WTC11 (cell line): ENCODE measurements at places on chromosomes 4 and X.

GRCh38 chr4:29970626-29971025 is 749.5 kb upstream of the PCDH7 start:
- H3K27me3 ChIP-seq = no peaks in the 10 kb centered on the region
- H3K27ac ChIP-seq = no peak overlapping the region; the same call in 1 of the 2 replicates
- H3K36me3 ChIP-seq = no peaks in the 10 kb centered on the region
- no peak overlapping the region for H3K4me3 ChIP-seq
- no peak for DNase-seq

DNA sequence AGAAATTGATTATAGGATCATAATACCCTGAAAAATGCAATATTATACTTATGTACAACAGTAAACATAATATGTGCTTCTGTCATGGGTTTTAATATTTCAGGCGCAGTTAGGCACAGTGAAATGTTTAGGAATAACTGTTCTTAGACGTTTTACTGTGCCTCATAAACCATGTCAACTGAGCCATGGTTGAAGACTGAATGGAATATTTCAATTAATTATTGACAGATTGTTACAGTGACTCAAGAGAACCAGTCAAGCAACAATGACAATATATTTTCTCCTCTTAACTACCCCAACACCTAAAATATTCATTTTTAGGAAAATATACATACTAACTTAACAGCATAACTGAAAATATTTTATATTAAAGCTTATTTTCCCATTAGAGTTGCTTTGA is 852.7 kb upstream of the FRG1 start:
- H3K27me3 ChIP-seq = no peaks in the 10 kb centered on the region; the same call in 1 of the 2 replicates
- H3K4me3 ChIP-seq = no peak overlapping the region
- peaks cover 27% of the 10 kb centered on the region for H3K4me1 ChIP-seq
- H3K36me3 ChIP-seq = no peaks in the 10 kb centered on the region; the same call in 1 of the 2 replicates
- no peak for DNase-seq

DNA sequence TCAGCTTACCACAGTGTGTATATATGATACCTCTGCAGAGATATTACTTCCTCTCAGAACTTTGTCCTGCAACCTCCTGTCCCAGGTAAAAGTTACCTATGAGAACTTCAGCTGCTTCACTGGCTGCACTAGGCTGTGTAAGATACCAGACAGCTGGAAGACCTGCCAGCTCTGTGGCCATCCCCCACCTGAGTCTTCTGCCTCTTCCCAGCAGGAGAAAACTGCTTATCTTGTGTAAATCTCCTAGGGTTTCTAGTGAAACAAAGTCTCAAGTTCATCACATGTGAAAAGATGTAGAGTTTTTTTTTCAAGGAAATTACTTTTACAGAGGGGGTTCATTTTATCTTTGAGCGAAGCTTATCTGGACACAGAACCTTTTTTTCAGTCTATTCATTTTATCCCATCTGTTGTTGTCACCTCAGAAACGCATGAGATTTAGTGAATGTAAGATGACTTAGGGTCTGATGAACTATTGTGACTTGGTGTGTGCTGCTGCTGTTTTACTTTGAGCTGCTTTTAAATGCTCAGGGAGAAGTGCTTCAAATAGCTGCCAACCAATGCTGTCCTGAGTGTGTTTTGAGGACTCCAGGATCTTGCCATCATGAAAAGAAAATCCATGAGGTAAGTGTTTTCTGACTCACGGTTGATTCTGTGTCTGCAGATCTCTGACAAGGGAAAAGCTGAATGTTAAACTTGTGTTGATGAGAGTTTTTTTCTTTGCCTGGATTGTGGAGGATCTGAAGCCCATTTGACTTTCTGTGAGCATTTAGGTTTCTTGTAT is 187.8 kb downstream of the FRAS1 start:
- H3K27ac ChIP-seq = no peak overlapping the region
- H3K27me3 ChIP-seq = no peaks in the 10 kb centered on the region
- peaks cover 22% of the 10 kb centered on the region for H3K4me1 ChIP-seq
- no peak overlapping the region for H3K4me3 ChIP-seq
- no peak for DNase-seq
- H3K36me3 ChIP-seq = no peaks in the 10 kb centered on the region; the same call in 1 of the 2 replicates

DNA sequence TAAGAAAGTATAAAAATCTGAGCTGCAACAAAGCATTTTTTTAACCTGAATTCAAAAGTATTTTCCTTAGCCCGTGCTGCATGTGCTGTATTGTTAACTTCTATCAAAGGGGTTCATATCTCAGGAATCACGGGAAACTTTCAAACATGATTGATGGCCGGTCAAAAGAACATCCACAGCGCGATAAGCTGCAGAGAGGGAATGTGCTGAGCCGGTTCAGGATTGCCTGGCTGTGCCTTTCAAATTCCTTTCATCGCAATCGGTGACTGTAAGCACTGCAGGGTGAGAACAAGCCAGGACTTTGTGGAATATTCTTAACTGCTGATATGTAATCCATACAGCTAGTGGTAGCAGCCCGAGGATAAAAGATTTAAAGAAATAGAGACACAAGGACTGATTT is 210.9 kb upstream of the NOCT start:
- H3K27me3 ChIP-seq = no peaks in the 10 kb centered on the region
- H3K4me3 ChIP-seq = no peak overlapping the region
- no peaks in the 10 kb centered on the region for H3K36me3 ChIP-seq
- DNase-seq = no peak

DNA sequence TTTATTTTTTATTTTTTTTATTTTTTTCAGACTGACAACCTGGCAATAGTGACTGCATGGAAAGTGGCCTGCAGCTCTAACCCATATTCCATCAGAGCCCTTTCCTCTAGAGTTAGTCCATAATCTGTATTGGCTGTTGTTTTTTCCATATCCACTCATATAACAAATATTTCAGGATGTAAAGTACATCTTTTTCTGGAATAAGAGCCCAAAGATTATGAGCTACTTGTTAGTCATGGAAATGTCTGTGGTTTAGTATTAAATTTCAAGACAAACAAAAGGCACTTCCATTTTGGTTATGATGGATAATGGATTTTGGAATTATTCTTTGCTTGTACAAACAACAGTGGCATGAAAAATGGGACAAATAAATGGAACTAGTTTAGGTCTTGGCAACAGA is 296.0 kb upstream of the HS3ST1 start:
- no peaks in the 10 kb centered on the region for H3K4me1 ChIP-seq
- H3K27me3 ChIP-seq = no peaks in the 10 kb centered on the region
- H3K36me3 ChIP-seq = 0 out of 2 replicates have a peak, but pooled peaks cover 4% of the 10 kb centered on the region
- no peak overlapping the region for H3K4me3 ChIP-seq
- H3K27ac ChIP-seq = no peak overlapping the region
- no peak for DNase-seq

DNA sequence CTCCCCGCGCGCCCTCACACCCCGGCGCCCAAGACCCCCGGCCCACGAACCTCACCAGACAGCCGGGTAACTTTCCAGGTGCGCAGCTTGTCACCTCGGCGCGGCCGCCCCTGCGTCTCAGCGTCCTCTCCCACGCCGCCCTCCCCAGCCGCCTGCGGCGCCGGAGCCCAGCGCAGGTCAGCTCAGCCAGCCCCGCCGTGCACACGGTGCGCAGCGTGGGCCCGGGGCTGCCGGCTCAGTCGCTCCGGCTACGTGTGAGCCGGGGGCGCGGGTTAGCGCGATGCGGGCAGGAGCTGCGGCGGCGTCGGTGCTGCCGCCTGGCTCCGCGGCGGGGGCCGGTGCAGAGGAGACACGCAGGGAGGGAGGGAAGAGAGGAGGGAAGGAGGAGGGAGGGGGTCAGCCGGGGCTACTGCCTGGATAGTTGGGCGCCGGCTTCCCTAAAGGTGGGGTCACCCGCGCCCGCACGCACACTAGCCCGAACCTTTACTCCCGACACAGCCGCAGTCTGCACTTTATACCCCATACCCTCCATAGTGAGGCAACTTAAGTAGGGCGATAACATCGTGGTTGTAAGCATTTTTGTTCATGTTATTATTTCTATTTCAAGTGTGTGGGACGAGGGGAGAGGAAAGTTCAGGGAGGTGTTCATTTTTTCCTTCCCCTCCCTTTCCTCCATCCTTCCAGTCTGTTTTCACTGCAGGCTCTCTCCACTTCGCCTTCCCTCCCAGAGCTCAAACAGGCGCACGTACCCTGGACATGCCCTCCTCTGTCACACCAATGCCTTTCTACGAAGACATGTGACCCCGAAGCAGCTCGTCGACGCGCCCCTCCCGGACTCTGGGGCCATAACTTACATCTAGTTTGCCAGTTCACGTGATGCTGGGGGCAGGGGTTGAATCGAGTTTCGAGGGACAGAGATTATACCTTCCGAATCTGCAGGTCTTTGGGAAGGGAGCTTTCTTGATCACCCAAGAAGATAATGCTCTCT is at the start of gene PRKG2:
Gene PRKG2, minus strand, starts transcription at position 342 of the 988 bp plus-strand sequence. CDS start 10,175 bp downstream, outside the sequence.
- peaks cover 2% of the 10 kb centered on the region; the same call in 1 of the 2 replicates for H3K36me3 ChIP-seq
- DNase-seq = peak; percentile 40
- peak within 1 kb of the TSS; percentile 77 for H3K4me3 ChIP-seq
- peaks cover 15% of the 10 kb centered on the region for H3K4me1 ChIP-seq
- H3K27ac ChIP-seq = no peak within 1 kb of the TSS
